Kasumi-1 (cell line): ENCODE measurements at places on chromosomes 7 and 10.

DNA sequence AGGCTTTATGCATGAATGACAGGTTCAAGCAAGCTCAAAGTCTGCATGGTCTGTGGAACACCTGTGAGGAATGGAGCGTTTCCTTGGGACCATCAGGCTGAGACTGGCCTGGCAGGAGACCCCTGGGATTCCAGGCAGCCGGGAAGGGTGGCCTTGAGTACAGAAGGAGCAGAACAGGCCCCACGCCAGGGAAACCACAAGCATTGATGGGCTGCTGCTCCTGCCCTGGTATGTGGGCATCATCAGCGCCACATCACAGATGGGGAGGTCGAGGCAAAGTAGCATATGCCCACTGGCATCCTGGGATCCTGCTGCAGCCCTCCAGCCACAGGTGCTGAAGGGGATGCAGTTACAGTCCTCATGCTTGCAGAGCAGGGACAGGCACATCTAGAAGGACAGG is 40.9 kb downstream of the ANTXRL start:
- no peak for DNase-seq

- no peak for DNase-seq
Observed at GRCh38 chr7:13851736-13852135, 137.7 kb downstream of the ETV1 start.

GRCh38 chr10:93999401-93999851 is 5.7 kb downstream of the PLCE1 start:
- DNase-seq = no peak

DNA sequence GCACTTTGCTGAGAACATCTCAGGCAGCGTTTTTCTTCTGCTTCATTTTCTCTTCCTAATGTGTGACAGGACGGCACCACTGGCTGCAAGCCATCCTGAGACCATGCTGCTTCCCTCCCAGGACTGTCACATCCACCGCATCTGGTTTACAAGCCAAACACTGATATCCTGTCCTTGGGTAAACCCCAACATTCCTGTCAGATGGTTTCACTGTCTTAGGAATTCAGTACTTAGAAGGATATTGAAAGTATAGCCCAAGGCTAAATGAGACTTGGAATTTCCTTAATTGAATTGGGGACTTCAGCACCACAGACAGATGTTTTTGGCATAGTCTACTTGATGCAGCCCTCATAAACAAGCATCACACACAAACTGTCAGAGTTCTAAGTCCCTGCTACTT is 74.2 kb upstream of the PLXNA4 start:
- DNase-seq = no peak

GRCh38 chr10:30915146-30915545 is 116.5 kb downstream of the ZNF438 start:
- DNase-seq = no peak

DNA sequence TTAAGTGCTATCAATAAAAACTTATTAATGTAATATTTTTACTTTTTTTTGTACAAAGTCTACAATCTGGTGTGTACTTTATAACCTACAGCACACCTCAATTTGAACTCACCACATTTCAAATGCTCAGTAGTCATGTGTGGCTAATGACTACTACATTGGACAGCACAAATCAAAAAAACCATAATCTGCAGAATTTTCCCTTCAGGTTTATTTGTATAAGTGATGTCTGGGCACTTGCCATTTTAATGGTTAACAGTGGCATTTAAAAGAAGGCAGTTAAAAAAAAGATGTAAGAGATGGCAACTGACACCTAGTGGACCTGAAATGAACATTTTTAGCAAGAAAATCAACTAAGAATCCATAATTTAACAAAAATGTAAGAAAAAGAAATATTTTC is 124.6 kb upstream of the NRBF2 start:
- DNase-seq = peak; percentile 7

- no peak for DNase-seq
Observed at GRCh38 chr7:27602766-27603165, 59.9 kb downstream of the HIBADH start.

GRCh38 chr7:109126404-109127050 is 556.9 kb downstream of the DNAJB9 start:
- DNase-seq = no peak

- no peak for DNase-seq
Observed at GRCh38 chr7:72163271-72163670, 248.9 kb downstream of the CALN1 start.

DNA sequence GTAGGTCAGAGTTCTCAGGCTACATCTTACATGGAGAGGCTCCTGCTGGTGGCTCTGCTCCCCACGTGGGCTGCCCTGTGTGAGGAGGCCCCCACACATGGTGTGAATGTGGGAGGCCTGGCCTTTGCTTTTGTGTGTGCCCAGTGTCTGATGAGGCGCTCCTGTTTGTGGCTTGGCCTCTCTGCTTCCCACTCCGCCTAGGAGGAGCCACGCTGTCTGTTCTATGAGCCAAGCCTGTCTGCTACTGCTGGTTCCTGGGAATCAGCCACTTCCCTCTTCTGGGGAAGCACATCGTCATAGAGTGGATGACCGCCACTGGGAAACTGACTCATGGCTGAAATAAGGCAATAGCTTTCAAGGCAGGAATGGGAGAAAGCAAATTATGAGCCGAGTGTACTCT is 87.1 kb downstream of the CYP26A1 start:
- DNase-seq = no peak

DNA sequence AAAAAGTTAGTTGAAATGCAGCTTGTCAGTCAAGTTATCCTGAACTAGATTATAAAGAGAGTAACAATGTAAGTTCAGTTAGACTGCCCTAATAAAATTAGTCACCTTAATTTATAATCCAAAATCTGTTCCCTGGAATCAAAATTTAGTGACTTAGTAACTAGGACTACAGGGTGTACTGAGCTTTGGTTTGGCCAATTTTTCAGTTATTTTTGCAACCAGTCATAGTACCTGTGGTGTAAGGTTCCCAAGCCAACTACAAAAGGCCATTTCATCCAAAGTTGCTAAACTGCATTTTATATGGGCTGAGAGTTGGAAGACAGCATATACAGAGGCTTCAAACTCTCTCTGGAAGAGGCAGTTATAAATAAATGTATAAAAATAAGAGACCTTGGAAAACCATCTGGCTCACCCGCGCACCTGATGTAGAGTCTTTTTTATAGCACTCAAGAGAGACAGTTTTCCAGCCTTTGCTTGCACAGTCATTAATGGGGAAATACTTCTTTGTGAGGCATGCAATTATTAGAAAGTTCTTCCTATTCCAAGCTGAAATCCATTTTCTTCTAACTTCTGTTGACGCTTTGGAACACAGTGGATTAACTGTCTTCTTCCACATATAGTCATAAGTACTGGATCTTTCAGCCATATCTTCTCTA is 59.2 kb downstream of the PUS7 start:
- no peak for DNase-seq

GRCh38 chr7:106465704-106466468 is 181.1 kb upstream of the NAMPT start:
- DNase-seq = no peak

DNA sequence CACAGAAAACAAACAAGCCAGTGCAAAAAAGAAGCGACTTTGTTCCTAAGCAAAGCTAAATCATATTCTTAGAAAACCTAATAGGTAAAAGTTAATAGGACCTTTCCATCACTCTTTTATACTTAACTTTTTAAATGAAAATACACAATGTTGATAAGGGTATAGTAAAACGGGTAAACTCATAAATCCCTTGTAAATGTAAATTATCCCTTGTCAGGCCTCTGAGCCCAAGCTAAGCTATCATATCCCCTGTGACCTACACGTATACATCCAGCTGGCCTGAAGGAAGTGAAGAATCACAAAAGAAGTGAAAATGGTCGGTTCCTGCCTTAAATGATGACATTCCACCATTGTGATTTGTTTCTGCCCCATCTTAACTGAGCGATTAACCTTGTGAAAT is 76.4 kb downstream of the GSAP start:
- DNase-seq = no peak

GRCh38 chr7:127650847-127651555 is 993 bp upstream of the SND1 start:
- DNase-seq = peak; percentile 47

- DNase-seq = no peak
Observed at GRCh38 chr10:131569851-131570715, 258.6 kb upstream of the TCERG1L start.

- DNase-seq = no peak
Observed at GRCh38 chr10:93752761-93753160, 5.0 kb upstream of the LGI1 start.

DNA sequence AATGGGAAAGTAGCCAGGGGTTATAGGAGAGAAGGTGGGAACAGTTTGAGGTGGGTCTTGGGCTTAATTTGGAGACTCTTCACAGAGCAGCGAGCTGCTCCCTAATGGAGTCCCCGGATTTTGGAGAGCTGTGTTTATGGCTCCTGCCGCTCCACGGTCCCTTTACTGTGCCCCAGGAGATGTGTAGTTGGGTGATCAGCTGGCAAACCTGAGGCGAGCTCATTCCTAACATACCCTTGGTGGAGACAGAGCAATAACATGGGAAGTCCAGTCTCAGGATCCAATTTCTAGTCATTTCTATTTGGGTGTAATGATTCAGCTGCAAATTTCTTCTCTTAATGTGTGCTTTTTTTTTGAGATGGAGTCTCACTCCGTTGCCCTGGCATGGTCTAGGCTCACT is 1.5 kb downstream of the GARIN1A start:
- no peak for DNase-seq

DNA sequence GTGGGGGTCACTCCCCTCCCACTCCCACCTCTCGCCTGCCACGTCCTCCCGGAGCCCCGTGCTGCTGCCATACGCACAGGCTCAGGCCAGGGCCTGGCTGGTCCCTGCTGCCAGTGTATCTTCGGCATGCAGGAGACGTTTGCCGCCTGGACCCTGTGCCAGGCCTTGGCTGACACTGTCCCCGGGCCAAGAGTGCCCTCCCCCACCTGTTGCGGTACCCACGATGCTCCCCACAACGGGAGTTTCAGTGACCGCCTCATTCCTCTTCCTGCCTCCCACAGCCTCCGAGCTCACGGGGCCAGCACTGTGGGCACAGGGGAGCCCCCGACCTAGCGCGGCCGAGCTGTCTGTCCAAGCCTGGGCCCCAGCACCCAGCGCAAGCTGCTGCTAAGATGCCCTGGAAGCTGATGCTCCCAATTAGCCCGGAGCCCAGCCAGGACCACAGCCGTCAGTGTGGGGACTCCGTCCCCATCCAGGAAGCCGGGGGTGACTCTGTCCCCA is 7.4 kb downstream of the TTYH3 start:
- no peak for DNase-seq

DNA sequence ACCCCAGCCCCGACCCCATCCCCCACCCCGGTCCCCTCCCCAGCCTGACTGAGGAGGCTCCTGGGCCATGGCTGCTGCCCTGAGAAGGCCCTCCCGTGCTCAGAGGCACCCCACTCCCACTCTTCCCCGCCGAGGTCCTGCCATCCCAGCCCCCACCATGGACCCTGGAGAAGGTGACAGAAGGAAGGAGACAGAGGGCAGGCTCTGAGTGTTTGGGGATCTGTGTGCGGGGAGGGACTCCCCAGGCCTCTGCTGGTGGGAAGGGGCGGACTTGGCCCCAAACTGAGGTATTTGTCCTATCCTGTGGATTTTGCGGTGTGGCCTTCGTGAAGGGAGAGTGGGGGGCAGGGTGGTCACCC is 53.4 kb downstream of the PWWP2B start:
- DNase-seq = no peak

DNA sequence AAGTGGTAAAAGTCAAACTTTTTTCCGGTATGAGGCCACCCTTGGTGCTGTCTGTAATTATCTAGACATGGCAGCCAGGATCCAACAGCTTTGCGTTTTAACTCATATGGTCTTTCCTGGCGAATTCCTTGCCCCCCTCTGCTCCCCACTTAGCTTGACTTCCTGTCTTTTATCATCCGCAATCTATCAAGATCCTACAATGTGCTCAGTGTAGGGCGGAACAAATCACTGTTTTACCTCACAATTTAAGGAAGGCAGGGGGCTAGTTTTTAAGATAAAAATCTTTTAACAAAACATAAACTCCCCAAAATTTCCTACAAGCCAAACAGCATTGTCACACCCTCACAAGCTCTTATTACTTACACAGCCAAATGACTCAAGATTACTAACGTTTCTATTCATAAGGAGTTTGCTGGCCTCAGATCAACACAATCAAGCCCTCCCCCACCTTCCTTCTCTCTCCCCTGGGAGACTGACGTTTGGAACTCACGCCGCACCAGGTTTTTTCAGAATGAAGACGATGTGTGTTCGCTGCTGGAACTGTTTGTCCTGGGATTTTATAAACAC is 1.3 kb upstream of the CDK14 start:
- DNase-seq = no peak

DNA sequence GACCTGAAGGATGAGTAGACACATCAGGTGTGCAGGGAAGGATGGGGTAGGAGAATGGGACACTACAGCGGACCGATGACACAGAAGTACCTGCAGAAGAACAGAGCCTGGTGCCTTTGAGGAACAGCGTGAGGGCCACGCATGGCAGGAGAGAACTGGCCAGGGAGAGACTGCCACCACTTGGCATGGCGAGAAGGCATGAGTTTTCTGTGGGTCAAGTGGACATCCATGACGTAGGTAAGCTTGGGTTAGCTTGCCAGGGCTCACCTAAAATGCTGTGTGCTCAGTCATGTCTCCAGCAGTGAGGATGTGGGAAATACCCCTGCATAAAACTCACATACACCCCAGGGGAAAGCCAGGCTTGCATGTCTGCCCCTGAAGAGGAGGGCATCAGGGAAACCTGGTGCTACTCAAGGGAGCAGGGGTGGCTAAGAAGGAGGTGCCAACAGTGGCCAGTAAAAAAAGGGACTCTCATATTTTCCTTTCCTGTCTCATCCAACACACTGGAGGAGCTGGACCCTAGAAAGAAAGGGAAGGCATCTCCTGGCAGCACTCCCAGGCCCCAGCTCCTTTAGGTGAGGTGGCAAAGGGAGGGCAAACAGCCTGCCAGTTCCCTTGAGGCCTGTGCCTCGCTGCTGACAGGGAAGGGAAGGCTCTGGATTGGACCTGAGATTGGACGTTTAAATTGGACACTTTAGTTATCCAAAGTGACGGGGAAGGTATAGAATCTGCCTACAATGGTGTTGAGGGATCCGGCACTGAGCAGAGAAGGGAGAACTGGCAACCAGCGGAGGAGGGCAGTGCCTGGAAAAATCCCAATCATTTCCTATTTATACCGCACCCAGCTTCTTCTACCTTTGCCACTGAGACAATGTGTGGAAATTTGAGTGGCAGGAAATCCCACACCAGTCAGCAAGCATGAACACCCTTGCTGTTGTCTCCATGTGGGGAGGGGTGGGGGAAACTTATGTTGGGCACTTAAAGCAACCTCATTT is 255.7 kb downstream of the GLI3 start:
- DNase-seq = no peak

DNA sequence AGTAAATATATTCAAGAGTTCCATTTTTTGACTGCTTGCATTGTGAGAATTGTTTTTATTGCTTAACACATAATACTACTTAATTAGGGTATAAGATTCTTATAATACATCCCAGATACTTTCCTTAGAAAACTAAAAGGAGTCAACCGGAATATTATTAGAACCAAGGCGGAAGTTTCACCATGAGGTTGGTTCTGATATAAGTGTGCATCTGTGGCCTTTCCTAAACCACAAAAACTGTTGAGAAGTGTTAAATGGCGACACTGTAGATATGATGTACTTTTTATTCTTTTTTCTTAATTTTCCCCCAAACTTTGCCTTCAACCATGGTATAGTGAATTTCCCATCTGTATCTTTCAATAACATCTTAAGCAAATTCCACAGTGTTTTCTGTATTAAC is 32.3 kb upstream of the INHBA start:
- DNase-seq = peak; percentile 41

- no peak for DNase-seq
Observed at GRCh38 chr7:99752356-99752755, 17.4 kb upstream of the CYP3A7 start.

GRCh38 chr7:139887992-139888481 is 59.0 kb downstream of the TBXAS1 start:
- DNase-seq = no peak

GRCh38 chr7:3730276-3730675 is 429.2 kb downstream of the SDK1 start:
- DNase-seq = no peak
